Caudate nucleus (tissue), 63 donors: ENCODE measurements at places on chromosomes 11 and 22.

- no peak for DNase-seq
These were observed 94.8 kb downstream of the PICALM start for GRCh38 chr11:85974122-85974521.

- DNase-seq = peak; percentile 26
These were observed 37.3 kb upstream of the SLC22A12 start for GRCh38 chr11:64553554-64554201.

- DNase-seq = no peak
These were observed 216.4 kb downstream of the GRM5 start for GRCh38 chr11:88849368-88849767.

GRCh38 chr11:64759722-64760719 is at the start of gene PYGM:
Gene PYGM (minus strand): TSS chr11:64759974. CDS start chr11:64759898, 76 bp downstream.
- peak; percentile 34 for DNase-seq

GRCh38 chr11:3002351-3002861 is 10.3 kb upstream of the NAP1L4 start:
- no peak for DNase-seq

DNA sequence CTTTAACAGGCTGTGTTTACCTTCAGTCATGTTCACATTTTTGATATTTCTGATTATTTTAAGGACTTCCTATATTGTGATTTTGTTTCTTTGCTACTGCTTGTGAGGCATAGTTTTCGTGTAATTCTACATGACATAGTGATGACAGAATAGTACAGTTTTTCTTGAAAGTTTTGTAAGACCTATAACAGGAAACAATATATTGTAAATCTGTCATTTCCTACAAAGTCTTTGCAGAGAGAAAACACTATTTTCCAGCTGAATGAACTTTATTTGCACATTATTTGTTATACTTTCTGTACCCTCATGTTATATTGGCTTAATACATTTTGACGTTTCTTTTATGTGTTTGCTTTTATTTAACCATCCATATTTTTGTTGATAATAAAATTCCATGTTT is 191.1 kb downstream of the TMEM135 start:
- no peak for DNase-seq

GRCh38 chr11:68113986-68114385 is 7.2 kb downstream of the CHKA start:
- DNase-seq = no peak

DNA sequence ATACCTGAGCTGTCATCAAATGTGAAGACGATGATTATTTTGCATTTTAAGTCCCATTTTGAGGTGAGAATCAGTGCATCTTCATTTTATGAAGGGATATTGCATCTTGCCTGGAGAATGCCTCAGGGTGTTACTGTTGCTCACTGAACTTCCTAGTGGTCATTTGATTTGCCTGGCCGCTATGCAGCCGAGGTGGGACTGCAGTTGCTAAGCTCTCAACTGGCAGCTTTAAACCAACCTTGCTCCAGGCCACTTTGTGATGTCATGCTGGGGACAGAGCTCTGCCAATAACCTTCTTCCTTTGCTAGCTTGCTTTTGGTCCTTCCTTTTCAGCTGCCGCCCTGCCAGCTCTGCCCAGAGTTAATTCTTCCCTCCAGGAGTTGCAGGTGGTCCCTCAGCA is 409.4 kb upstream of the B3GAT1 start:
- no peak for DNase-seq

DNA sequence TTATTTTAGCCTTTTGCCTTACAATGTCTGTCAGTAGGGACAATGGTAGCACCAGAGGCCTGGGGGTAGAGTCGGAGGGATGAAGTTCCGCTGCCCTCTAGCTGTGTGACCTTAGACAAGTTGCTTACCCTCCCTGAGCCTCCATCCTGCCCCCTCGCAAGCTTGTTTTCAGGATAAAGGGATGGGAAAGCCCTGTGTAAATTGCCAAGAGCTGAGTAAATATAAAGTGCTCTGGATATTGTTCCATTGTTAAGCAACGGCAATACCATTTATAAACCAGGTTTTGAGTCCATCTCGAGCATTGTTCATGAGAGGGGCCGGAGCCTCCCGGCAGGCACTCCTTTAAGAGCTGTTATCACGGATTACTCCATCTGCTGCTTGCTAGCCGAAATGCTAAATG is 72.9 kb downstream of the ZBTB16 start:
- DNase-seq = no peak

- no peak for DNase-seq
These were observed 2.6 kb upstream of the P2RY2 start for GRCh38 chr11:73215191-73216134.

- DNase-seq = no peak
These were observed 1.3 kb downstream of the TBC1D10C start for GRCh38 chr11:67405196-67405567.

DNA sequence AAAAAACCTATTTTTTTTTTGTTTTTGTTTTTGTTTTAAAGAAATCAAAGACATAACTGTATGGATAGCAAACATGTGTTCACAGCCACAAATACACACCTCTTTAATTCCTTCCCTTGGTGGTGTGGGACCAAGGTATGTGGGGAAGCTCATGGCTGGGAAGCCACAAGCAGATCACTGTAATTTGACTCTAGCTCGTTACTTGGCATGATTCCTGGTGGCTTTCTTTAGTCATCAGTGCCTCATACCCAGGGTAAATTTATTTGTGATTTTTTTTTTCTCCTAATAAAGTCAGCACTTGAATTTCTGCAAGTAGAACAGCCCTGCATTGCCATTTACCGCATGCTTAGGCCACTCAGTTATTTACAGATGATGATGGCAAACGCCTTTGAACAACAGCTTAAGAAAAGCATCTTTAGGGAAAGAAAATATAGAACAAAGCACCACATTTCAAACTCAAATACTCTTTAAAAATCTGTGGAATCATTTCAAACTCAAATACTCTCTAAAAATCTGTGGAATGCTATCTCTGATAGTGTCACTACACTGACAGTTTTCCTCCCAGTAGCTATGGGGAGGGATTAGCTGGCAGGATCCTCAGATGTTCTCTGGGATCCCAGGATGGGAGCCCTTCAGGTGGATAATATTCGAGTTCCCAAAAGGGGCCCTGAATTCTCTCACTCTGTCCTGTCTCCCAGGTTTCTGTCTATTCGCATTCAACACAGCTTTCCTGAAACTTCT is 687.2 kb downstream of the OPCML start:
- no peak for DNase-seq

DNA sequence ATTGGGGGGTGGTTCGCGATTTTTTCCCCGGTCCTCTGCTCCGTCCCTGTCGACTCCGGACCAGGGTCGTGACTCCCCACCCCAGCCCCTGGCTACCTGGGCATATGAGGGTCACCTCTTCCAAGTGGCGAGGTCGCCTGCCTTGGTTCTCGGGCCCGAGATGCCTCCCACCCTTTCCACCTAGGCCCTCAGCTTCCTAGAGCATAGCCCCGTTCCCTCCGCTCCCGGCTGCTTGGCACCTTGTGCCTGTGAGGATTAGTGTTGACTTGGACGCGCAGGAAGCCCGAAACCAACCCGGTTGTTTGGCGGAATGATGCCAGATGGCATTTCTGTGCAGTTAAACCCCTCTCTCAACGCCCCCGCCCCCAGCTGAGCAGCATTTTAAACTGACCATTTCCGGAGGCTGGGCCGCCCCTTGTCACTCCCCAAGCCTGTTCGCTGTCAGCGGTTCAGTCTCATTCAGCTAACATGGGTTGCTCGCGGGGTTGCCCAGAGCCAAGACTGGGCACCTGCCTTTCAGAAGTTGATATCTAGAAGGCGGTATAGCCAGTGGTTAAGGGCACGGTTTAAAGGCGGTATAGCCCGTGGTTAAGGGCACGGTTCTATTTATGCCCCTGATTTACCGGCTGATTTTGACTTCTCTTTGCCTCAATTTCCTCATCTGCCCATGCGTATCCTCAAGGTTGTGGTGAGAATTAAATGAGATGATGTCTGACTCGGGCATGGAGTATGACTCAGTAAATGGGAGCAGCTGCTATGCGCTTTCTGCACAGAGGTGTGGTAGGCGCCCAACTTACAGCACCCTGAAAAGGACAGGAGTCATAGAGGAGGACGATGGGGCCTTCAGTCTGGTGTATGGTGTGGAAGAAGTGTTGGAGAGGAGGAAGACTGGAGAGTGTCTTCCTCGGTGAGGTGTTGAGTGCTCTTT is 639 bp downstream of the INCENP start:
- no peak for DNase-seq

DNA sequence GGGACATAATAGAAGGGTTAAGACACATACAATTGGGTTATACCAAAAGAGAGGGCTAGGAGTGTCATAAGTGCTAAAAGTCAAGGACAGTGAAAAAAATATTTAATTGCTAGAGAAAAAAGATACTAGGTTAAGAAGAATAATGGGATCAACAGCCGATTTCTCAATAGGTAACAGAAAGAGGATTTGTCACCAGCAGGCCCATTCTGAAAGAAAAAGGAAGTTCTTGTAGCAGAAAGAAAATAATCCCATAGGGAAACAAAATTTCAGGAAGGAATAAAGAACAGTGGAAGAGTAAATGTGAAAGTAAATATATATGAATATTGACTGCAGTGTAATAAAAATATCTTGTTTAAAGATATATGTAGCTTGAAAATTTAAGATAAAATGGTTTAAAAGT is 43.3 kb upstream of the ADORA2A start:
- DNase-seq = no peak
